Dorsolateral prefrontal cortex (tissue), 122 donors: ENCODE measurements at places on chromosomes 13 and 19.

DNA sequence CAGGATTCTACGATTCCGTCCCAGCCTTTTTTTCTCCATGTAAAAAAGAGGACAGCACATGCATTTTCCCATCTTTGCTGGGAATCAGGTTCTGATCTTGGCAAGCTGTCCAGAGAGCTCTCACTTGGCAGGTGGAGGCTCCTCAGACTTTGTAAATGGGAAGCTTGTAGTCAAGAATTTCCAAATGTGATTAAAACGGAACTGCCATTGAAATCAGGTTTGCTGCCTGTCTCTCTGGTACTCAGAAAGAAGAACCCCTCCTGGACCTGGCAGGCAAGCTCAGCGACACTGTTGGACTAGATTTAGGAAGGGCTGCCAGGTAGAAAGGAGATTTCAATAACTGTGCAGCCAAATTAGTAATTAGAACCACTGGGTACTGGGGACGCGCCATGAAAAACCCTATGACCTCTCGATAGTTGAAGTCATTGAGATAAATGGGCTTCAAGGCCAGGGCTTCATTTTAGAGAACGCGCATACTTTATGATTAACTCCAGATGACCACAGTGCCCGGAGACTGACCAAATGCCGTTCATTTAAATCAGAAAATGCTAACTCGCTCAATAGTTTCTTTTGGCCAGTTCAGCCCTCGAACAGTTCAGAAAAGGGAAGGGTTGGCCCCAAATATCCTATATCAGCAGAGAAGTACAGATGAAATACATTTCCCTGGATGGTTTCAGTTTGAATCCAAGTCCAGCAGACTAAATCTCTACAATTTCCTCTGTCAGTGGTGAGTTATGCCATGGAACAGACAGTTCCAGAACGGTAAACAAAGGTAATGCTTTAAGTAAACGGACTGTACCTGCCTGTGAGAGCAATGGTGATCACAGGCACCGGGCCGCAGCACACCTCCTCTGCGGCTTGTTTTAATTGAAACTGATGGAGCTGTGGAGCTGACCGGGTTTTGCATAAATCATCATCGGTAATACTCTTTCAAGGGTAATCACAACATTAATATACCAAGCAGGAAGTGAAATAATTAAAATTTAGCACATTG, 517.4 kb downstream of the RFC3 start:
- DNase-seq: no peak

DNA sequence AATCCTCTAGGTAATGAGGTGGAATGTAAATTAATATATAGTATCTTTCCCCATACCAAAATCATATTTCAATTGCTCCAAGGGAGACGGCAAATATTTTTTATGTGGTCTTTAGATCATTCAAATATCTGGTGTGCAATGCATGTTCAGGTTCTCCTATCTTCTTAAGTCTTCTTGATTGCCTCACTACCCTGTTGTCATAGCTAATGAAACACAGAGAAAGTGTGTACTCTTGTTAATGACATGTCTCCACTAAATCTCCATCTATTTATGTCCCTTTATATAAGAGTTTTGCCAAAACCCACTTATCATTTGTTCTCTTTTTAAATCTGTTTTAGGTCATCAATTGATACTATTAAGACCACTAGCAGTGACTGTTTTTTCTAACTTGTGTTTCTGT, 6.6 kb downstream of the STARD13 start:
- no peak for DNase-seq

GRCh38 chr19:18364826-18365528, 21.0 kb upstream of the GDF15 start:
- no peak for DNase-seq

DNA sequence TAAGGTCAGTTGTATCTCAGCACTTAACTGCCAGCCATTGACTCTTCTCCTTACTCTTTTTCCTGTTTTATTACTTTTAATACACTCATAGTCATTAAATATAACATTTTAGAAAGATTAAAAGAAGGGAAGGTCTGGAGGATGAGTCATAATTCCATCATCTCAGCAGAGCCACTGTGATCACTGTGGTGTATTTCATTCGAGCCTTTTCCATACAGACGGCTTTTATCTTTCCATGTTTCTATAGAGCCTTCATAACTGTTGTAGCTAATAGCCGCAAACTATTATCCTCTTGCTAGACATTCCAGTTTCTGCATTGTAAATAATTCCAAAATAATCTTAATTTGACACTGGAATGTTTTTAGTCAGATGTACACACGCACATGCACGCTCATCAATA, 4.7 kb upstream of the FLT1 start:
- no peak for DNase-seq
